LNCaP clone FGC (cell line): ENCODE measurements at places on chromosomes 1 and 21.

DNA sequence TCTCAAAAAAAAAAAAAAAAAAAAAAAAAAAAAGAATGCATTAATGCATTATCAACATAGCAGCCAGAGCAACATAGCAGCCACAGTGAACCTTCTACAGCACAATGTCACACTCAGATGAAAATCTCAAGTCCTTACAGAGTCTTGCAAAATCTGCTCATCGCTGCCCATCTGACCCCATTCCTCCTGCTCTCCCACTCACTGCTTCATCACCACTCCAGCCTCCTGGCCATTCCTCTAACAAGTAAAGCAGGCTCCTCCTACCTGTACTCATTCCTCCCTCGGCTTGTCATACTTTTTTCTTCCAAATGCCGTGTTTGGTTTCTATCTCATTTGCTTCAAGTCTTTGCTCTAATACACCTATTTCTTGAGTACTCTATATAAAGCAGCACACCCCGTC is 29.5 kb downstream of the BRINP2 start:
- no peak for DNase-seq

- DNase-seq: peak; percentile 87
These were observed 360.2 kb upstream of the CHRM3 start for GRCh38 chr1:239025997-239026694.

DNA sequence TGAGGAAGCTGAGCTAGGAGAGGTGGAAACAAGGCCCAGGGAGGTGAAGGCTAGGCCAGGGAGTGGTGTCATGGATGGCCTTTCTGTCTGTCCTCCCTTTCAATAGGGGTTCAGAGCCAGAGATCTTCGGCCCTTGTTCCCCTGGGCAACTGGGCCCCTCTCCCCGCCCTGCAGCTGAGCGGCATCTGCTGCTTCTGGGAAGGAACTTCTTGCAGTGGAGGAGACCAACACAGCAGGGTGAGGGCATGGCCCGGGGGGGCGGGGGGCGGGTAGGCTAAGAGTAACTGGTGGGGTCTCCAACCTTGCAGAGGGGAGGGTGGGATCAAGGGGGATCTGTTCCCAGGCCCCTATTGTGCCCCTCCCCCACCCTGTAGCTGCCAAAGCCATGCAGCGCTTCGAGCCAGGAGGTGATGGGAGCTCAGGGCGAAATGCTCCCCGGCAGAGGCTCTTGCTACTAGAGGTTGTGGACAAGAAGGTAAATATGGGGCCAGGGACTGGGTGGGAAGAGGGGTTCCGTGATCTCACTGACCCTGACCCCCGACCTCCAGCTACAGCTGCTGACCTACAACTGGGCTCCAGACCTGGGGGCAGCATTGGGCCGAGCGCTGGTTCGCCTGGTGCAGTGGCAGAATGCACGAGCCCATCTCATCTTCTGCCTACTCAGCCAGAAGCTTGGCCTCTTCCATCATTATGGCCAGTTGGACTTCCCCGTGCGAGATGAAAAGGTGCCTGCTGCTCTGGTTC is 11.7 kb downstream of the HYI start:
- no peak for DNase-seq

DNA sequence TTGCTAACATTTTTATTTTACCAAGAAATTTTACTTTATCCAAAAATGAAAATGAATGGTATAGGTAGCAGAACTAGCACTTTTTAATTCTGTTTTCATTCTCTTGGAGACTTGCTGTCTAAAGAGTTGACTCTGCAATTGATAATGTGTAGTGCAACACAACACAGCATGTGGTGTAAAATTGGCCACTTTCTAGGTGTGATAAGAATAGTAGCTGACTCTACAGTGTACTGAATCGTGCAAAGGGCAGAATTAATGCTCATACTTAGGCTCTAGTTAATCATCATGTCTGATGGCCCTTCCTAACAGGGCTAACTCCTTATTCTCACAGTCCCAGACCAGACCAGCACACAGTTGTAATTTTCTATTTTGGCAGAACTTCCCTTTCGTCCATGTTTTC is 140.5 kb downstream of the NEK7 start:
- DNase-seq: no peak

DNA sequence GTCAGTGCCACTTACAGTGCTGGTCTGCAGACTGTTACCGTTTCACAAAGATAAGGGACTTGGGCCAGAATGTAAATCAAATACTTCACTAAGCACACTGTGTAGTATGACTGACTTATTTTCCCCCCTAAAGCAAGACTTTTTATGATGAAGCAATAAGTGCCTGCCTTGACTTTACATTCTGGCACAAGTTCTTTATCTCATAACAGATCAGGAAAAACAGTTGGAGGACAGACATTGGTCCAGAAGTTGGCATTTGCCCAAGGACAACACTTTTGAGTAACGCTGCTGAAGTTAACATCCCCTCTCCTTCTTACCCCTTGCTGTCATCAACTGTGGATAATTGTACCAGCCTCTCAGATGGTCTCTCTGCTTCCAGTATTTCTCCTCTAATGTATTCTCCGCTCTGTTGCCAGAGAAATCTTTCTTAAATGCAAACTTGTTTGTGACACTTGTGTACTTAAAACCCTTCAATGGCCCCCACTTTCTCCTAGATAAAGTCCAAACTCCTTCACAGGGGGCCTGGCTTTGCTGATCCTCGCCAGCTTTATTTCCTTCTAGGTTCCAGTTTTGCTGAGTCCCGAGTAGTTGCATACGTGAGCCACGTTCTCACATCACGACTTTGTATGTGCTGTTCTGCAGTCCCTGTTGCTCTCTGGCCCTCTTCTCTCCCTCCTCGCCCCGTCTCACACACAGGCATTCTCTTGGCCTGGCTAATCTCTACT is 45.7 kb downstream of the S1PR1 start:
- no peak for DNase-seq
